ENCODE measurements at places on chromosomes 5 and 9. TPM values are rescaled to one million over a fixed set of nuclear protein-coding genes. Genes with fewer than 3 reads are reported as not detected.
A peak's percentile ranks its signal among the peaks of the same experiment; 100 is the strongest.

GRCh38 chr9:72937545-72937944 is 15.3 kb downstream of the ALDH1A1 start:
- no peak overlapping the region for H3K4me3 ChIP-seq
- DNase-seq, result no peak
- no peaks in the 10 kb centered on the region for H3K27me3 ChIP-seq
- H3K4me1 ChIP-seq, result peaks cover 14% of the 10 kb centered on the region
- no peaks in the 10 kb centered on the region for H3K36me3 ChIP-seq

DNA sequence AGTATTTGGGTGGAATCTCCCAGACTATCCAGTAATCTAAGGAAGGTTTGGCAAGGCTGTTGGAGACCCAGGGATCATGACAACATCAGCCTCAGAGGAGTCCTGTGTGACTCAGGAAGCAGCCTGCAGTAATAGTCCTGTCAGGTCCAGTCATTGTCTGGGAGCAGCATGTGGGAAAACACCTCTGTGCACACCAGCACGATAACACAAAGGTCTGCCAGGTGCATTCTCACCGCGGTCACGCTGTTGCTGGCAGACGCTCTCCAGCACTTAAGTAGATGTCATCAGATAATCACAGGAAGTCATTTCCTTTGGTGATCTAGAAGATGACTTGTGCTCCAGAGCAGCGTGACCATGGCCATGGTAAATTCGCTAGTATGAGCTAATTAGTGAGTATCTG is 99.2 kb upstream of the IQGAP2 start:
- H3K27ac ChIP-seq, result no peak overlapping the region
- no peaks in the 10 kb centered on the region for H3K27me3 ChIP-seq
- DNase-seq, result no peak
- no peak overlapping the region for H3K4me3 ChIP-seq
- H3K4me1 ChIP-seq, result peaks cover 5% of the 10 kb centered on the region

- no peaks in the 10 kb centered on the region for H3K4me1 ChIP-seq
- no peaks in the 10 kb centered on the region for H3K27me3 ChIP-seq
- no peak for DNase-seq
- no peak overlapping the region for H3K27ac ChIP-seq
- H3K4me3 ChIP-seq, result no peak overlapping the region
Observed at GRCh38 chr5:147397616-147398015, 112.3 kb downstream of the DPYSL3 start.

GRCh38 chr5:88952344-88952743 is 69.4 kb upstream of the MEF2C start:
- H3K36me3 ChIP-seq, result no peaks in the 10 kb centered on the region
- DNase-seq, result no peak
- peaks cover 3% of the 10 kb centered on the region for H3K4me1 ChIP-seq
- H3K27me3 ChIP-seq, result no peaks in the 10 kb centered on the region
- H3K27ac ChIP-seq, result no peak overlapping the region
- H3K4me3 ChIP-seq, result no peak overlapping the region

GRCh38 chr5:136013559-136013958 is 15.2 kb upstream of the TGFBI start:
- H3K36me3 ChIP-seq, result no peaks in the 10 kb centered on the region
- no peak overlapping the region for H3K4me3 ChIP-seq
- no peak overlapping the region for H3K27ac ChIP-seq

GRCh38 chr5:78899922-78900362 is 85.2 kb downstream of the ARSB start:
- peaks cover 8% of the 10 kb centered on the region for H3K36me3 ChIP-seq
- H3K4me1 ChIP-seq, result peaks cover 15% of the 10 kb centered on the region
- DNase-seq, result peak; percentile 14
- H3K27me3 ChIP-seq, result no peaks in the 10 kb centered on the region
- no peak overlapping the region for H3K4me3 ChIP-seq
- H3K27ac ChIP-seq, result no peak overlapping the region

DNA sequence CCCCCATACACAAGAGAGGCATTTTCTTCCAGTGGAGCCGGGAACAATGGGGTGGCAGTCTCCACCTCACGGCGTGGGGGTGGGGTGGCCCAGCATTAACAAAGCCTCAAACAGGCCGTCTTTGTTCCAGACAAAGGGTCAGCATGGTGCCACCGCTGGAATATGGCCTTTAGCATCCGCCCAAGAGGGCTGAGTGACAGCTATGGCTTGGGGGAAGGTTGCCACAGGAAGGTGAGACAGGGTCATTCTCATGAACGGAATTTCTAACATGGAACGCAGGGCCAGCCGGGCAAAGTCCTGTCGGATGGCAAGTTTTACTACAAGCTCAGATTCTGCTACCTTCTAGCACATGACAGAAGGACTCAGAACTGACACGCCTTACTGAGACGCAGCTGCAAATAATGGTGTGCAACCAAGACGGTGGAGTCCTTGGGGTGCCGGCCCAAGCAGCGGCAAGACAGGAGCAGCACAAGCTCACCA is 64.0 kb downstream of the OTULIN start:
- peak overlapping the region; percentile 96 for H3K27ac ChIP-seq
- peaks cover 62% of the 10 kb centered on the region for H3K4me1 ChIP-seq
- H3K27me3 ChIP-seq, result no peaks in the 10 kb centered on the region
- peak; percentile 64 for DNase-seq
- peak overlapping the region; percentile 78 for H3K4me3 ChIP-seq

- no peak for DNase-seq
- H3K27ac ChIP-seq, result no peak overlapping the region
- peaks cover 4% of the 10 kb centered on the region for H3K36me3 ChIP-seq
- no peak overlapping the region for H3K4me3 ChIP-seq
- H3K4me1 ChIP-seq, result no peaks in the 10 kb centered on the region
- H3K27me3 ChIP-seq, result no peaks in the 10 kb centered on the region
Observed at GRCh38 chr9:91720751-91721705, 229.0 kb downstream of the ROR2 start.

- H3K27me3 ChIP-seq, result no peaks in the 10 kb centered on the region
- DNase-seq, result no peak
- no peak overlapping the region for H3K4me3 ChIP-seq
- no peaks in the 10 kb centered on the region for H3K4me1 ChIP-seq
- peaks cover 9% of the 10 kb centered on the region for H3K36me3 ChIP-seq
Observed at GRCh38 chr5:138305797-138306196, 25.8 kb downstream of the CDC25C start.

DNA sequence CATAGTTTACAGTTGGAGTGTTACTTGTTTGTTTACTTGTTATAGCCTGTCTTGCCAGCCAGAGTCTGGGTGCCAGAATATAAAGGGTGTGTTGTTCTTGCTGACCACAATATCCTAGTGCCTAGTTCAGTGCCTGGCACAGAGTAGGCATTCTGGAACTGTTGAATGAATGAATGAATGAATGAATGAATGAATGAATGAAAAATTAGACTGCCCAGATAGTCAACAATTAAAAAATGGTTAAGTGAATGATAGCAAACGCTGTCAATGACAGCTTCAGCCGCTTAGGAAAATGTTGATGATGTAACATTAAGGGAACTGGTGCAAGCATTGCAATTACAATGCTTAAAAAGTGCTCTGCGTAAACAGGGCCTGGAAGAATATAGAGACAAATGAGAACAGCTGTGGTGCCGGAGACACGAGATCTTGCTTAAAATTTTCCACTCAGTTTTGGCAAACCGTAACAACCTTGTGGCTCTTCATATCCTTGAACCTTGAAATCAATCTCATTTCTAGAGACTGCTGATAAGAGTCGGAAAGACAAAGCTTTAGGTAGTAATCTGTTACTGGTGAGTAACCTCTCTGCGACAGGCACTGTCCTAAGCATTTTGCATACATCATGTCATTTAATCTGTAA is 4.7 kb upstream of the TTLL11 start:
- no peaks in the 10 kb centered on the region for H3K36me3 ChIP-seq
- DNase-seq, result no peak
- H3K27me3 ChIP-seq, result peaks cover 41% of the 10 kb centered on the region
- no peak overlapping the region for H3K4me3 ChIP-seq

GRCh38 chr9:111621895-111622480 is 9.1 kb upstream of the DNAJC25 start:
- no peak overlapping the region for H3K4me3 ChIP-seq
- peaks cover 6% of the 10 kb centered on the region for H3K27me3 ChIP-seq
- no peak for DNase-seq
- no peaks in the 10 kb centered on the region for H3K4me1 ChIP-seq
- no peaks in the 10 kb centered on the region for H3K36me3 ChIP-seq
- no peak overlapping the region for H3K27ac ChIP-seq

DNA sequence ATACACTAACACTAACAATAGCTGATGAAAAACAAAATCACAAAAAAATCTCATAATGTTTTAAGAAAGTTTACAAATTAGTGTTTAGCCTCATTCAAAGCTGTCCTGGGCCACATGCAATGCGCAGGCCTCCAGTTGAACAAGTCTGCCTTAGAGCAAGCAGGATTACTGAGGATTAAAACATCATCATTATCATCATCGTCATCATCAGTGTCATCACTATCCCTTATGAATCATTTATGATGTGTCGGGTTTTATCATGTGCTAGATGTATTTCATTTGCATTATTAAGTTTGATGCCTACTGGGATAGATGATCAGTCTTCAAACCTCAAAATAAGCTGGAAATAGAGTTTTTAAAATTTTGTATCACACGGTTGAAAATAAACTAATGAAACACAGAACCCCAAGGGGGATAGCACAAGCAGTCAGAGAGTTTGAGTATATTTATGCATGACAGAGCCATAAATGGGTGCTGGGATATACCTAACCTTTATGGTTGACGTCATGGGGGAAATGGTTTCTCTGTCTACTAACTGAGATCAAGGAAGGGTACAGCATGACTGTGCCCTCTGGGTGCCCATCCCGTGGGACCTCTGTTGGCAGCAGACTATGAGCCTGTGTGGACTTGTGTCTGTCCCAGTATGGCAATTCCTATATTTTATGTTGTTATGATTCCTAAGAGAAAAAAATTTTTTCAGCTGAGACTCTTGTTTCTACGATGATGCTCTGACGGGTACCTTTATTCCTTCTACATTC is 150.3 kb upstream of the ADRA1B start:
- H3K4me3 ChIP-seq, result no peak overlapping the region
- H3K27me3 ChIP-seq, result no peaks in the 10 kb centered on the region
- no peaks in the 10 kb centered on the region for H3K36me3 ChIP-seq
- no peak for DNase-seq

GRCh38 chr9:93679536-93680442 is 103.4 kb downstream of the PHF2 start:
- peak overlapping the region; percentile 6 for H3K27ac ChIP-seq
- peaks cover 5% of the 10 kb centered on the region for H3K4me1 ChIP-seq
- peak; percentile 1 for DNase-seq
- H3K27me3 ChIP-seq, result no peaks in the 10 kb centered on the region
- H3K36me3 ChIP-seq, result no peaks in the 10 kb centered on the region

DNA sequence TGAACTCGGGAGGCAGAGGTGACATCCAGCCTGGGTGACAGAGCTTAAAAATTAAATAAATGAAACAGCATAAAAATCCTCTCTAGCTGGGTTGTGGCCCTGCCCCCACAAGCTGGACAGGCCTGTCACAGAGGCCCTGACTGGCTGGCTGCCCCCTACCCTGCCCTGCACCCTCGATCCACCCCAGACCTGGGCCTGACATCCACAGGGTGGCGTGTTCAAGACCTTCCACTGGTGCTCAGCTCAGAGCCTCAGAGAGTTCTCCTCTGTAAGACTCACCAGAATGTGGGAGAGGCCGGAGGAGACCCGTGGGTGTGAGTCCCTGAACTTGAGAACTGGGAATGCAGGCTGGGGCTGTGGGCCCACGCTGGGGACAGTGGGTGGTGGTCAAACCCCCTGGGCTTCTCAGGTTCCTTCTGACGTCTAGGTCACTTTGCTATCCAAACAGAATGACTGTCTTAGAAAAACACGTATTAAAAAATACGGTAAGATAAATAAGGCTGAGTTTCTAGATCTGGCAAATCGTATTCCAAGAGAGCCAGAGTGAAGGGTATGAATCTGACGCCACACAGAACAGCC is 9.7 kb upstream of the WDR38 start:
- no peak for DNase-seq
- H3K27me3 ChIP-seq, result no peaks in the 10 kb centered on the region
- no peaks in the 10 kb centered on the region for H3K36me3 ChIP-seq
- H3K4me3 ChIP-seq, result no peak overlapping the region

DNA sequence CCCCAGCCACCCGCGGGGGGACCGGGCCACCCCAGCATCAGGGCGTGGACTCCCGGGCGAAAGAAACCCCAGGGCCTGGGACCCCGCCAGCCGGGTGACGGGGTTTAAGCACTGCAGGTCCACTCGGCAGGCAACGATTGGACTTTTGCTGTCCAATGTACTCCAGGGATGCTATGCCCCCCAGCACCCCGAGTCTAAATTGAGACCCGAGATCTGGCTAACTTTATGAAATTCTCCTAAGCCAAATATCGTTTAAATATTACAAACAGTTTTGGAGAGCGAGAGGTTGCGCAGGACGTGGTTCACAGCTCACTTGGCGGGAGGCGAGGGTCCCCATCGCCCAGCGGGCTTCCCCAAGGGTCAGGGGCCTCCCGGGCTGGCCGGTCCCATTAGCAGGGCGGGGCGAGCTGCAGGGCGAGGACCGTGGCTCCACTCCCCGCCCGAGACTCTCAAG is 384 bp upstream of the MRPS2 start:
- peaks cover 18% of the 10 kb centered on the region for H3K4me1 ChIP-seq
- peaks cover 4% of the 10 kb centered on the region for H3K36me3 ChIP-seq
- no peaks in the 10 kb centered on the region for H3K27me3 ChIP-seq
- no peak overlapping the region for H3K27ac ChIP-seq
- peak; percentile 37 for DNase-seq
- peak overlapping the region; percentile 89 for H3K4me3 ChIP-seq

DNA sequence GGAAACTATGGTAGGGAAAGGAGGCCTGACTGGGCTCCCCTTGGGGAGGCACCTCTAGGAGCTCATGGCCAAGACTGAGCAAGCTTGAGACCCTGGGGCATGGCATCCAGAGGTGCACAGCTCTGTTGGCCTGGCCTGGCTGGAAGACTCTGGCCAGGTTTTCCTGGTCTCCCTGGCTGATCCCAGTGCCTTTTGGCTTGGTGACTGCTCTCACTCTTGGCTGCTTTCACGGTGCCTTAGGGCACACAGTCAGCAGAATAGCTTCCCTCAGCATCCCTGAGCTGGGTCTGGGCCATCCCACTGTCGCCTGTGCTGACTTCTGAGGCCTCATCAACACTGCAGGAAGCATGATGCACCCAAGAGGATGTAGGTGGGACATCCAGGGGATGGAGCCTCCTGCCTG is 13.4 kb upstream of the DELE1 start:
- H3K4me1 ChIP-seq, result peaks cover 16% of the 10 kb centered on the region
- no peak overlapping the region for H3K4me3 ChIP-seq
- no peak overlapping the region for H3K27ac ChIP-seq
- no peaks in the 10 kb centered on the region for H3K36me3 ChIP-seq

Gene CER1
- total RNA-seq, result 0.32 TPM

Gene NRG2
- total RNA-seq, result 0.64 TPM

Gene FAM151B
- 2.0 TPM for total RNA-seq

Gene CXCL14
- total RNA-seq, result not detected

All from neural crest cell (in vitro differentiated cells).